Stimulated activated CD4-positive, alpha-beta T cell treated with anti-CD3 and anti-CD28 coated beads, Interleukin-12 subunit alpha, Interleukin-12 subunit beta, amount 100 ng/mL, for 4 hours (primary cell): ENCODE measurements at places on chromosomes 7 and 10.

GRCh38 chr7:143514487-143514886, 36.8 kb downstream of the TAS2R41 start:
- no peak for DNase-seq

DNA sequence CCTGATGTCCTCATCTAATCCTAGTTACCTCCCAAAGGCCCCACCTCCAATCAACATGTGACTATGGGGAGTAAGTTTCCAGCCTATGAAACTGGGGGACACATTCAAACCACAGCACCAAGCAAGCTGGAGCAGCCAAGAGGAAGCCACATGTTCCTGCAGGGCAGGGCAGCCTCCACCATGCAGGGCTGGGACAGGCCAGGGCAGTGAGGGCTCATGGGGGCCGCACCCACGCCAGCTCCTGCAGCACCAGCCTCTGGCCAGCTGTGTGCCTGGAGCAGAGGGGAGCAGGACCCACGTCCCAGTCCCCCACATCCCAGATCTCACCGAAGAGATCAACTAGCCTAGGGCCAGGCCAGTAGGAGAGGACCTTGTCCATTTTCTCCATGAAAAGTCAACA, 85.9 kb upstream of the INSIG1 start:
- no peak for DNase-seq

GRCh38 chr7:40884241-40884640, 749.4 kb downstream of the SUGCT start:
- no peak for DNase-seq

DNA sequence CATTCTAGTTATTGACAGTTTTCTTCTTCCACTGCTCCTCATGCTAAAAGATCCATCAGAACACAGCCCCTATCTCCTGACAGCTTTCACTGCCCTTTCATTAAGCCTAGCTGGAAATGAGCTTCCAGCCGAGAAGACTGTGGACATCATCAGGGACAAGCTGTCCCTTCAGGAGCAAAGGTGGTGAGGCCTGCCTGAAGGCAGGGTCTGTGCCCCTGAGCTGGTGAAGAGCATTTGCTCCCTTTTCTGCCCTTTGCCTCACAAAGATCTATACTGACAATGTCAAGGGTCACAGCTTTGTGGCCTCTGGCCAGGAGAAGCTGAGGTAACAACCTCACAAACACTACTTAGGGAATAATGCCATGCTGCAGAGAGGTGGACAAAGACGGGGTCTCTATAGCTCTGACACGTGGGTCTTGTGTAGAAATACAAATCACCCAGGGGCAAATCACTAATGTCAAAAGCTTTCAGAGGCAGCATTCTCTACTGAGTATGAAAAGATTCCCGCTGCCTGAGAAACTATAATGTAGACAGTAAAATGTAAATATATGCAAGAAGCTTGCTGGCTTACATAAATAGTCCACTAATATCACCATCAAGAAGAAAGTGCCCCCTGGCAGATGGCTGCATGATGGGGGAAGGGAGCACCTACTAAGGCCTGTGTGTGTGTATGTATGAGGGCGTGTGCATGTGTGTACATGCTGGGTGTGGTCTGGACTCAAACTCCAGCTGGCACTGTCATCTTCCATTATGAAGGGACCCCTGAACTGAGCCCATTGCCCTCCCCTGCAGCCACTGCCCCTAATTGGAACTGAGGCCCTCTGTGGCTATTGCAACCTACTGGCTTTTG, 55.8 kb downstream of the HBP1 start:
- no peak for DNase-seq

- no peak for DNase-seq
Observed at GRCh38 chr10:6755781-6756460, 175.8 kb upstream of the PRKCQ start.

- no peak for DNase-seq
Observed at GRCh38 chr10:58570307-58570723, 57.6 kb downstream of the BICC1 start.

DNA sequence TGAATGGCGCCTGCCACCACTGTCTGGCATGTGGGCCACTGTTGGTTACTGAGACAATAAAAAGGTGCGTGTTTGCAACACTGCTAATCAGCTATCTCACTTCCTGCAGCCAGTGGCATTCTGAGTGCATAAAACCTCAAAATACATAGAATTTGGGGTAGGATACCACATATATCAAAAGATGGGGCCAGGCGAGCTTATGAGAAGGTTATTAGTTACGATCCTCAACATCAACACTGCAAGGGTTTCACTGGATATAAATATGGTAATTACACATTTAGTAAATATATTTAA, 200.2 kb downstream of the WDR37 start:
- DNase-seq, result no peak

DNA sequence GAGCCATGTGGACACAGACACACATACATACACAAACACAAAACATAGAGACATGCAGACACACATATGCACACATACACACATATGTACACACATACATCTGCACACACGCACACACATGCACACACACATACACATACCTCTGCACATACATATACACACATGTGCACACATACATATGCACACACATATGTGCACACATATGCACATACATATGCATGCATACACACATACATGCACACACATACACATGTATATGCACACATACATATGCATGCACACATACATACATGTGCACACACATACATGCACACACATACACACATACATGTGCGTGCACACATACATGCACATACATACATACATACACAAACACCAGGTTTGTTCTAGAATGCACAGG, 236.3 kb upstream of the FOXK1 start:
- DNase-seq, result no peak

DNA sequence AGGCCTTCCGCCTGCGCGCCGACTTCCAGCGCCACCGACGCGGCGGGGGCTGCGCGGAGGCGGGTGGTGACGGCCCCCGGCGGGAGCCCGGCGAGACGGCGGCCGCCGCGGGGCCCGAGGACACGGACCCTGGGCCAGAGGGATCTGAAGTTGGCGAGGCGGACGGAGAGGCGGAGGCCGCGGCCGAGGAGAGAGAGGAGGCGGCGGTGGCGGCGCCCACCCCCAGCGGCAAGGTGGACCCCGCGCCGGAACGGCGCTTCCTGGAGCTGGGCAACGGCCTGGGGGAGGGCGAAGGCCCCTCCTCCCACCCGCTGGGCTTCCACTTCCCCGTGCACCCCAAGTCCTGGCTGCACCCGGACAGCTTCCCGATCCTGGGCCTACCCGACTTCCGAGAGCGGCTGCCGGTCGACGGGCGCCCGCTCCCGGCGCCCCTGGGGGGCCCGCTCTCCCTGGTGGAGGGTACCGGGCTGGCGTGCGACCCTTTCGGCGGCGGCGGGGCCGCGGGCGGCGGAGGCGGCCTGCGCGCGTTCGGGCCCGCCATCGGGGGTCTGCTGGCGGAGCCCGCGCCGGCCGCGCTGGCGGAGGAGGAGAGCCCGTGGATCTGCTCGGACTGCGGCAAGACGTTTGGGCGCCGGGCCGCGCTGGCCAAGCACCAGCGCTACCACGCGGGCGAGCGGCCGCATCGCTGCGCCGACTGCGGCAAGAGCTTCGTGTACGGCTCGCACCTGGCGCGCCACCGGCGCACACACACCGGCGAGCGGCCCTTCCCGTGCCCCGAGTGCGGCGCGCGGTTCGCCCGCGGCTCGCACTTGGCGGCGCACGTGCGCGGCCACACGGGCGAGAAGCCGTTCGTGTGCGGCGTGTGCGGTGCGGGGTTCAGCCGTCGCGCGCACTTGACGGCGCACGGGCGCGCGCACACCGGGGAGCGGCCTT, 16.2 kb downstream of the ZNF316 start:
- DNase-seq, result no peak

- no peak for DNase-seq
Observed at GRCh38 chr10:2978111-2978510, 89.2 kb upstream of the PFKP start.

DNA sequence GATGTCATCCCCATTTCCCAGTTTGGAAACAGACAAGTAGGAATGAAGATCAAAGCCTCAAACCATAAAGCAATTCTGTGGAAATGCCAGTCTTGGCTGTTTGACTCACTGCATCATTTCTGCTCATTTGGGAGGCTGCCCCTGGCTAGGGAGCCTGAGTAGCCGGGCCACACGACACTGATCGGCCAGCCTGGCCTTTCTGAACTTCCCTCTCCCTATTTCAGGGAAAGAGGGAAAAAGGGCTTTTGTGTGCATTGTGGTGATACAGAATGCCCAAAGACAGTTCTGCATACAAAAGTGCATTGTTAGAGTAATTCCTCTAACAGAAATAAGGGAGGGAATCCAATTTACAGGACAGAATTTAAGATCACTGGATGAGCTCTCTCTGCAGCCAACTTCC, 41.7 kb upstream of the OPALIN start:
- no peak for DNase-seq

GRCh38 chr10:121510201-121510771, 88.0 kb downstream of the FGFR2 start:
- no peak for DNase-seq

- DNase-seq, result no peak
Observed at GRCh38 chr7:107792364-107792763, 10.7 kb downstream of the SLC26A3 start.

GRCh38 chr7:112788778-112789343, 1.3 kb downstream of the TMEM168 start:
- no peak for DNase-seq

DNA sequence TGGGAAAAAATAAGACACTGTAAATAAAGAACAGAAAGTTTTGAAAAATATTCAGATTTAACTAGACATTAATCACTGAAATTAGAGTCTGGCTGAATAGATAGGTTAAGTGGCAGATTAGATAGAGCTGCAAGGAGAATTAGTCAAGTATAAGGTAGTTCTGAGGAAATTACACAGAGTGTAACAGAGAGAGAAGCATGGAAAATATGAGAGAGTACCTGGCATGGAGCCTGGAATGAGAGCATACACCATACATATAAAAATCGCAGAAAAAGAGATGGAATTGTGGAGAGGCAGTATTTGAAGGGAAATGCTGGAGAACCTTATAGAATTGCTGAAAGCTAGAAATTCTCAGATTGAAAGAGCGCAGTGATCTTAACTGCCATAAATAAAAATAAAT, 46.9 kb downstream of the ZNRF2 start:
- no peak for DNase-seq

GRCh38 chr7:143171697-143172096, 11.5 kb upstream of the TAS2R39 start:
- DNase-seq, result no peak

GRCh38 chr7:100544386-100544785, 5.4 kb downstream of the AGFG2 start:
- no peak for DNase-seq

- no peak for DNase-seq
Observed at GRCh38 chr7:137731436-137731835, 115.3 kb downstream of the DGKI start.

GRCh38 chr10:47402641-47403301, 18.7 kb upstream of the ZNF488 start:
- DNase-seq, result no peak

- no peak for DNase-seq
Observed at GRCh38 chr10:52258799-52259425, 55.2 kb upstream of the DKK1 start.

DNA sequence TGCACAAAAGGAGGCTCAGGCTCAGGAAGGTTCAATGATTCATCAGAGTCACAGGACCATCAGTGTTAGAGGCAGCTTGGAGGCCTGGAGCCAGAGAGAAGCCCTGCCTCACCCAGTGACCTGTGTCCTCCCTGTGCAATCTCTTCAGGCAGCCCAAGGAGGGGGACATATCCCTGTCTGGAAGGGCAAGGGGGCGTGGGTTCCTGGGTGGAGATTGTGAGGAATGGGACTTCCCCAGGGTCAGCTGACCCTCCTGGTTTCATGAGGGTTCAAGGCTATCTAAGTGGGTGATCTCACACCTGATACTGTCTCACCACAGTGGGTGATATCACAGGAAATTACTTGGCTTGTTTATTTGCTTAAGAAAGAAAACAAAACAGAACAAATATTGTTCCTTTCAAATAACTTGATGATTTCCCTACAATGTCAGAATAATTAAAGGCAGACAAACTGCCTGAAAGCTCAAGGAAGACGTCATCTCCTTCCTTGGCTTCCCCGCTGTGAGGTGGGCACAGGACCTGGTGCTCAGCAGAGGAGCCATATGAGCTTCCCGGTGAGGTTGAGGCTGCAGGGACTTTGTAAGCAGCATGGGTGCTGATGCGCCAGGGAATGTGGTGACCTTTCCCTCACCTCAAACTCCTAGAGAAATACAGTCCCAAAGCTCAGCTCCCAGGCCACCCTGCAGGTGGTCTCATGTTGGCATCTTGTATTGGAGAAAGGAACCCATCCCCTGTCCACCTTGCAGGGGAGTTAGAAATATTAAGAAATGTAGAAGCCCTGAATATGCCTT, 763.2 kb downstream of the GRID1 start:
- DNase-seq, result no peak

DNA sequence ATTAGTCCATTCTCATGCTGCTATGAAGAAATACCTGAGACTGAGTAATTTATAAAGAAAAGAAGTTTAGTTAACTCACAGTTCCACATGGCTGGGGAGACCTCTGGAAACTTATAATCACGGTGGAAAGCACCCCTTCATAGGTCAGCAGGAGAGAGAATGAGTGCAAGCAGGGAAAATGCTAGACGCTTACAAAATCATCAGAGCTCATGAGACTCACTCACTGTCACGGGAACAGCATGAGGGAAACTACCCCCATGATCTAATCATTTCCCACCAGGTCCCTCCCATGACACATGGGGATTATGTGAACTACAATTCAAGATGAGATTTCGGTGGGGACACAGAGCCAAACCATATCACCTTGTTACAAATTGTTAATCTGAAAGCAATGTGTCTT, 15.8 kb downstream of the TAS2R39 start:
- DNase-seq, result no peak

GRCh38 chr7:1818575-1819258, 148.6 kb downstream of the ELFN1 start:
- DNase-seq, result no peak
